T47D (cell line): ENCODE measurements at places on chromosomes 5 and 9.

GRCh38 chr5:174737330-174737729 is 12.9 kb downstream of the MSX2 start:
- peak; percentile 74 for DNase-seq

DNA sequence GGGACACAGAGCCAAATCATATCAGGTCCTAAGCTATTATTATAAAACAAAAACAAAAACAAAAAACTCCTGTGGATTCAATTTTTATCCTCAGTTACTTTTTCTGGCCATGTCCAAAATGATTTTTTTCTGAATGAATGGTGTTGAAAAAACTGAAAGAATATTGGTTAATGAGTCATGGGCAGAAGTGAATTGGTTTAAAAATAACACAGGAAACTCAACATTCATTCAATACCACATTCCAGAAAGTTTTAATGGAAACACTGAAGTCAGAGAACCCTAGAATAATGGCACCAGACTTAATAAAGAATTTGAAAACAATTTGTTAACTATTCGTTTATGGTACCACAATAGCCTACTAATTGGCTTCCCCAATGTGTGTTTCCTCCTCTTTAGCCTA is 102.4 kb upstream of the CDH9 start:
- DNase-seq, result no peak

GRCh38 chr5:88665750-88666215 is 217.2 kb downstream of the MEF2C start:
- DNase-seq, result no peak

DNA sequence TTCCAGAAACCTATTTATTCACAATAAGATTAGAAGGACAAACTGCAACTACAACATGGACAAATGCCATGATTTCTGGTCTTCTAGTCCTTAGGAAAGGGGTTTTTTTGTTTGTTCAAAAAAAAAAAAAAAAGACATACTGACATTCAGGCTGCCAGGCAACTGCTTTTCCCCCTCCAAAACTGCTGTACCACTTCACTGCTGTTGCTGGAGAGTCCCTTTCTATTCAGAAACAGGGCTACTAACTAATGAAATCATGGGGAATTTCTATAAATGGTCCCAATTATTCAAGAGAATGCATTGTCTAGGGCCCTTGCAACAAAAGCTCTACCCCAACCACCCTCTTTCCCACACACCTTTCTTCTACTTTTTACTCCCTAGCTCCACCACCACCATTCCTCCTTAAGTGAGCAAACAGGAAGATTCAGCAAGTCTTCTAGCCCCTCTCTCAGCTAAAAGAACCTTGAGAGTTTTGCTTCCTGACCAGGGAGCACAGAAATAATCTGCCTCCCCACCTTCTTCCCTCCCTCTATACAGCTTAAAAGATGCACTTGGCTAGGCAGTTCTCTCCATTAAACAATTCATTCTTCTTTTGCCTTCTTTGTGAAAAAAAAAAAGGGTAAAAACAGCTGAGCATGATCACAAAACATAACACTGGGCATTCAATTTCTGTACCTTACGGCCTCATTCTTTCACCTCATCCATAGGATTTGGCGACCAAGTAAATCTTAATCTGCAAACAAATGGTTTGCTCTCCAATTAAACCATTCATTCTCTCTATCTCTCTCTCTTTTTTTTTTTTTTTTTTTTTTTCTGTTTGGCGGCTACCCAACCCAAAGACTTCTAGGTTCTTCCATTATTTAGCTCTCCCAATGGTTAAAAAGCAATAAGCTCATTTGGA is 13.8 kb downstream of the ZNF608 start:
- DNase-seq, result no peak

DNA sequence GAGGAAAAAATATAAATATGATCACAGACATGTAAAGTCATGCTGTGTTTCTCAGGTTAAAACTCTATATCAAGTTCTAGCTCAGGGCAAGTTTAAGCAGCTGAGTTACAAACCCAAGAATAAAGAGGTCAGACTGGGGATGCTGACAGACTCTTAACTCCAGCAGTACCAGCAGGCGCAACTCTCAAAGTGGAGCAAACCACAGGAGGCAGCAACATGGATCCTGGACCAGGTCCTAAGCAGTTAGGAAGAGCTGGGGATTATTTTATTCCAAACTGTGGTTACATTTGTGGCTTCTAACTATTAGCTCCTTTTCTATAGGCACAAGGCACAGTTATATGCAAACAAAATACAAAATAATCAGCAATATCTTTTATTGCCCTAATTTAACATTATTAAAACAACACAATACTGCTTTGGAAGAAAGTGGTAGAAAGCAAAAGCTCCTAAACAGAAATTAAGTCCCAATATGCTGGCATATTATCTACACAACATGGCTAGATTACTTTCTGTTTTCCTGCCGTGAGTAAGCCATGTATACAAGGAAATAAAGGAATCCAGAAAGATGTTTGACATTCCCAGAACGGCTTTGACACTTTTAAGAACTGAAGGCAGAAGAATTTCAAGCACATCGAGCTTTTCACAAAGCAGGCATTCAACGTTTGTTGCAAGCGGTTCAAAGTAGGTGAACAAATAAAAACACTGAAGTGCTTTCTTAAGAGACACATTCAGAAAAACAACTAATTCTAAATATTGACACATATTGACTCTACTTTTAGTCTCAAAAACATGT is 378.8 kb upstream of the ZNF608 start:
- peak; percentile 34 for DNase-seq

DNA sequence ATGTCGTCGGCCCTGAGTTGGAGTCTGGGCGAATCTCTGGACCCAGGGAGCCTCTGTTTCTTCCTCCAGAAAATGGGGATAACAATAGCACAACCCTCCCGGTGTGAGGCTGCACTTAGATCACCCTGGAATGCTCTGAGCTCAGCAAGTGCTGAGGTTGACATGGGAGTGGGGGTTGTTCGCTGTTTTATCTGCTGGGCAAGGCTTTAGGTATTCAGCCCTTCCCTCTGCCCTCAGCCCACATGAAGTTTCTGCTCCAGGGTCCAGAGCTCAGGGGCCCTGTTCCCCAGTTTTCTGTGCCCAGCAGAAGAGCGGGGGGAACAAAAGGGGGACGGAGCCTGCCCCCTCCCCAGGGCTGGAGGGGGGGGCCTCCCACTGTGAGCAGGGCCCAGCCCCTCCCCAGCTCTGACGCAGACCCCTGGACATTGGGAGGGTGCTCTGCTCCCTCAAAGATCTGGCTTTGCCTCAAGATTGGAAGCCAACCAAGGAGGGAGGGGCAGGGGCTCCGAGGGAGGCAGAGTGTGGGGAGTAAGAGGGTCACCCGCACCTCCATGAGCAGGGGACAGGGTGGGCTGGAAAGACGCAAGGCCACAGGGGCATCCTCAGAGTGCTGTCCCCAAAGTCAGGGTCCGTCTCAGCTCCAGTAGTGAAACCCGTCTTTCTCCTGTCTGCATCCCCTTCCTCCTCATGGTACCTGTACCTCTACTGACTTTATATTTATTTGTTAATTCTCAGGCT is 215.6 kb downstream of the C9orf50 start:
- no peak for DNase-seq

- DNase-seq, result no peak
These were observed 11.7 kb downstream of the OLFML2A start for GRCh38 chr9:124788542-124789217.

- DNase-seq, result peak; percentile 85
These were observed at the start of gene FBXO4 for GRCh38 chr5:41924872-41925554. Gene FBXO4, plus strand, starts transcription at chr5:41925281. Its CDS starts 29 bp downstream, at chr5:41925310.

DNA sequence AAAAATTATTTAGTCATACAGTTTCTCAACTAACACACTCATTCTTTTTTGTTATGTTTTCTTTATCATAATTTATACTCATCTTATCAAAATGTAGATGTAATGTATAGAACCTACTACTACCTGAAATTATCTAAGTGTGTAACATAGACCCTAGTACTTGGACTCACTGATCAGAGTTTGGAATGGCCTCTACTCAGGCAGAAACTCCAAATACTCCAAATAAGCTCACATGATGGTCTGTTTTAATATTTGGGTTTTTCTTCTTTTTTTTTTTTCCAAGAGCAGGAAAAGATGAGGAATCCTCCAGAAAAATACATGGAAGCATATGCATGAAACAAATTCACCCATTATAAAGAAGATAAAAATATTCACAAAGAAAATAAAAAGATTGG is 126.3 kb downstream of the PDE4D start:
- no peak for DNase-seq
